ENCODE measurements at places on chromosomes 3 and 15.
A peak's percentile ranks its signal among the peaks of the same experiment; 100 is the strongest.

DNA sequence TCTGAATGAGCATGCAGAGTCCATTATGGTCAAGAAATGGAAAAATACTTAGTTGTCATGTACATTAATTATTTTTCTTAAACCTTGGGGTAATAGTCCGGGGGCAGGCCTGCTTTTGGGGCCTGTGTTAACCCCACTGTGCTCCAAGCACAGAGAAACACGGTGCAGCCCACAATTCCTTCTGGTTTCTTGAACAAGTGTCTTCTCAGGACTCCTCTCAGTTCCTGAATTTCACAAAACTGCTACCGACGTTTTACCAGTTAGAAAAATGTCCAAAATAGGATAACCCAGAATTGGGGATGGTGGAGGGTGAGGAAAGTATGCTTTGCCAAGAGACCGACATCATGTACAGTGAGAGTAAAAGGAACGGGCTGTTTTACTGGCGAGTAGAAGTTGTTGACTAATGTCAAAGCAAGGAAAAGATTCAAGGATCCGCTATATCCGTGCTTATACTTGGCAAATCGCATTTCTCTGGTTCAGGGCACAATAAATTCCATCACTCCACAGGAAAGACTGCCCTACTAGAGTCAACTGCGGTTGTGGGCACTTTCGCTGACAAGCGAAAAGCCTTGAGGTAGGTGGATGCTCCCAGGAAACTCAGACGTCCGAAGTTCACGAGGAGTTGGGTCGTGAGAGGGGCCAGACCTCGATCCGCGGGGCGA, 495 bp upstream of the NXPE3 start:
- no peak for DNase-seq

DNA sequence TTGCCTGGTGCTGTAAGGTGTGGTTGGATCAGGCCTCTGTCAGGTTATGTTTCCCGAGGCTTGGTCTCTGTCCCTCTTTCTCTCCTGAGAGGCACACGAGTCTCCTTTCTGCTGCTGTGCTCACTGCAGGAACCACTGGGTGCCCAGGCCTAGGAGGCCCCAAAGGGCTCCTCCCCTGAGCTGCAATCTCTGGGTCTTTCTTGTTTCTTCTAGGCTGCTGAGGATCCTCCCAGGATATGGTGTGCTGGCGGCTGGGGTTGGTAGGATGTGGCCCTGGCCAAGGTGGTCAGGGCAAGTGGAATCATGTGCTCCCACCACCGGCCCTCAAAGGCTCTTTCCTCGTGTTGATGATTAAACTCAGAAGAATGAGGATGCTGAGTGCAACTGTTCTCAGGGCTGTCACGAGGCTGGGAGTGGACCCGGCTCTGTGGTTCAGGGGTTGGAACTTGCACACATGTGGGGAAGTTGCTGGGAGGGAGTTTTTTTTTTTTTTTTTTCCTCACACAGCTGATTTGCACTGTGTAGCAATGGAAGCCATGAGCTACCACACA, 43.6 kb upstream of the CTSH start:
- DNase-seq = peak; percentile 34

DNA sequence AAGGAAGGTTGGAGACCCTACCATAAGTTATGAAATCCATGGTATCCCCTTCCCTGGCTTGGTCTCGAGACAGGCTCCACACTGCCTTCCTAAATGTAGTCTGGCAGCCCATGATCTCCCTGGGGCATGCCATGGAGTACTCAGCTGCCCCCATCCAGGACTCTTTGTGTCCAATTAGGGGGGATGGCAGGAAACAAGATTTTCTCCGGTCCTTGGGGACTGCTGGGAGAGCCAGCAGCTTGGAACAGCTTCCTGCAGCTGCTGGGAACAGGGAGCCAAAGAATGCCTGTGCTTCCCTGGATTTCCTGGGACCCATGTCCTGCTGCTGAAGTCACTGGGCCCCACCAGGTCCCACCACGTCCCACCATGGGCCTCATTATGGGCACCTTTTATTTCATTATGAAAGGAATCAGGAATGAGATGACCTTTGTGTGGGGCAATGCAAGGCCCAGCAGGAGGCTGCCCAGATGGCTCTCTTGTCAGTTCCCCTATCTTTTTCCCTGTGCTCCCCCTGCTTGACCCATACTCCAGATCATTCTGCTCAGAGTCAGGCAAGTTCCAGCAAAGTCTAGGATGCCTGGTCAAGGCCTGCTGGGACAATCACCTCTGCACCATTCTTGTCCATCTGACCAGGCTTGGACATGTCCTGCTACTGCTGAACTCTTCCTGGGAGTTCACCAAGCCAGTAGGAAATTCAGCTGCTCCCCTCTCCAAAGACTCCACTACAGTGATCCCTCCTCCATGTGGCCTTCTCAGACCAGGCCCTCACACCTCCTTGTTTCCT, 15.0 kb upstream of the DAG1 start:
- no peak for DNase-seq

DNA sequence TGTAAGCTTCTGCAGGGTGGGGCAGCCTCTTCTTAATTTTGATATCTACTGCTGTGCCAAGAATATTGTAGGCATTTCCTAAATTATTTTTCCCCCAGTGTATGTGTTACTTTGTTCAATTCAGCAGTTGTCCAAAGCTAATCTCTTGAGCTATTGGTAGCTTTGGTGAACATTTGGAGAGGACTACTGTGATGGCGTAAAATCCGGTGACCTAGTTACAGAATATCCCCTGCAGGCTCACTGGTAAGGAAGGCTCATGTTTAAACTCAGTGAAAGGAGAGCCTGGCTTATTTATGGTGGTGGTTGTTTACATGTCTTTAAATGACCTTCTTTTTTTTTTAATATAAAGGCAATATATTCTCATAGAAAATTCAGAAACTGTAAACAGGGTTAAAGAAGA, 105.6 kb downstream of the LPP start:
- no peak for DNase-seq

DNA sequence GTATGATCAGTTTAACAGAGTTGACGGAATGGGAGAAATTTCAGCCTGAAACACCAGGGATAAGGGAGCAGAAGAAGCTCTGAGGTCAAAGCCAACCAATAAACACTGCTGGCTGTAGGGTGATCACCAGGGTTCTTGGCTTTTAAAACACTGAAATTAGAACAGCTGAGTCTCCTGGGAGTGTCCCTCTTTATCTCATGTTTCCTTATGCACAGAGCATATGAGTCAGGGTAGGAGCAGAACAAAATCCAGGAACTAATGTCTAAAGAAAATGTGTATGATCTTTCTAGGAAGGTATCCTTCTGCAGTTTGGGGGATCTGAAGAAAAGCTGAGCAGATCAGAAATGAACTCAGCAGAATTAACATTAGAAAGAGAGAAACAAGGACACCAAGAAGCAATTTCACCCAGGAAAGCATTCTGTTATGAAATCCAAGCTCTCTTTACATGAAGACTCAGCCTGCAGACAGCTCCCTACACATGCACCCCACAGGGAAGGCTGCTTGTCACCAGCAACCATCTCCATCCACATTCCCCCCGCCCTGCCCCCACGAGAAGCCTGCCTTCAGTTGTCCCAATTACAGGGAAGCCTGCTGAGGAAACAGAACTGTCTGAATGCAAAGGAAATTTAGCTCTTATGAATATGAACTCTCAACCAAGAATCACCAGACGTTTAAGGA, 469.7 kb downstream of the PDCD6IP start:
- no peak for DNase-seq

GRCh38 chr3:48711727-48712126, 5.3 kb downstream of the IP6K2 start:
- no peak for DNase-seq

- no peak for DNase-seq
Measured at GRCh38 chr3:98395101-98395500, 4.6 kb downstream of the OR5K3 start.

GRCh38 chr15:49103002-49103401, 52.4 kb downstream of the COPS2 start:
- DNase-seq = peak; percentile 5

- no peak for DNase-seq
Measured at GRCh38 chr3:61966200-61966599, 404.8 kb downstream of the PTPRG start.

- no peak for DNase-seq
Measured at GRCh38 chr15:60093273-60094067, 89.4 kb downstream of the FOXB1 start.

- DNase-seq = peak; percentile 9
Measured at GRCh38 chr3:100603469-100603868, 5.9 kb upstream of the ADGRG7 start.

DNA sequence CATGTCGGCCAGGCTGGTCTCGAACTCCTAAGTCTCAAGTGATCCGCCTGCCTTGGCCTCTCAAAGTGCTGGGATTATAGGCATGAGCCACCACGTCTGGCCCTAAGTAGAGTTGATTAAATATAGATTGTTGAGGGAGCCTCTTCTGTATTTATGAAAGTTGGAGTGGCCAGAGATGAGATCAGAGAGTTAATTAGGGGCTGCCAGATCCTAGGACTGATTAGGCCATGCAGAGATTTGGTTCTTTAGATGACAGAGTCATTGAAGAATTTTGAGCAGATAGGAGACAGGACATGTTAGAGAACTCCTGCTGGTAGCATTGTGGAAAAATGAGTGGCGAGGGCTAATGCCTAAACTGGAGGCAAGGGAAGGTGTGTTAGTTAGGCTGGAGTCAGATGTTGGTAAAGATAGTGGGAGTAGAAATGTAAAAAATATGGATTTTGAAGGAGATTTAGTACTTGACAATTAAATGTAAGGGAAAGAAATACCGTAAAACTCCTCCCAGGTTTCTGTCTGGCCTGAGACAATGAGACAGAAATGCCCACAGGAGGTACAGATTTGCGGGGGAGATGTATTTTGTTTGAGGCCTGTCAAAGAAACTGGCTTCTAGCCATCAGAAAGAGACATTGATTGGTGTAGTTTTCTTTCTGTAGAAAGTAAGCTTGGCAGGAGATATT, 23.4 kb downstream of the SACM1L start:
- no peak for DNase-seq

DNA sequence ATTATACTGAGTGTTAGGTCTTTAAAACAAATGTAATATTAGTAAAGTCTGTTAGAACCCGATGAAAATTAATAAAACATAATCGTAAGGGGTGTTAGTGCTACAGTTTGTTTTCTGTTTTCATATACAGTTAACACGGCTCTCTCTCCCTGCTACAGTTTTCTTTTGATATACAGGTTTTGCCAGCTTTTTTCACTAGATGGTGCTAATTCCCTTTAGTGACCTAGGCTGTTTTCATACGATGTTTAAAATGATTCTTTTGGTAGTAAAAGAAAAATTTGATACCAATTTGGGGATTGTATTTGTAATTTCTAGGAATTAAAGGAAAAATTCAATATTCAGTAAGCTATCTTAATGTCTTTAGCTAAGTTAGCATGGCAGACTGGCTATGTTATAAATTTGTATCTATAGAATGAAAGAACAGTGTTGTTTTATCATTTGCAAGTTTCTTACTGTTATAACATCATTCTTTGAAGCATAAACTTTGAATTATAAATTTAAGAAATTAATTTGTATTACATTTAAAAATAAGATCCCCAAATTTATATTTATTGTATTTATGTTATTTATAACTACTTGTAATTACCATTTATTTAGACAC, 11.5 kb downstream of the APH1B start:
- peak; percentile 54 for DNase-seq

GRCh38 chr3:84547971-84548970, 410.5 kb upstream of the CADM2 start:
- DNase-seq = peak; percentile 24

GRCh38 chr3:114453361-114453780, 159.5 kb downstream of the TIGIT start:
- DNase-seq = no peak

DNA sequence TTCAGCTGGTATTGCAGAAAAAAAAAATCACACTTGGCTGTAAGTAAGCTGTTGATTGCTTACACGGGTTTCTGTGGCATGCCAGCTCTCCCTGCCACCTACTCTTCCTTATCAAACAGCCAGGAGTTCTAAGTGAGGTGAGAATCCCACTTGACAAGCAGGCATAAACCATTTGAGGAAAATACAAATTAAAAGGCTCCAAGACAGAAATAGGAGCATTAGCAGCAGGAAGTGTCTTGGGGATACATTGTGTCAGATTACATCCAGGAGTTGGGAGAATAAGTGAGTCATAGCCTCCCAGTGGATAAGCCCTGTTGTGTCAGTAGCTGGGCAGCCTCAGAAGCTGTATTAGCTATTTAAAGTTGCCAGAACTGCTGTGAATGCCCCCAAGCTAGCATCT, 256.0 kb downstream of the CNTN4 start:
- DNase-seq = no peak
